ENCODE measurements at places on chromosomes 4 and X.

- DNase-seq: no peak
Observed at GRCh38 chr4:113094331-113094730, 44.9 kb downstream of the ANK2 start.

GRCh38 chrX:21373001-21373400 lies 1.2 kb upstream of the CNKSR2 start:
- no peak for DNase-seq

DNA sequence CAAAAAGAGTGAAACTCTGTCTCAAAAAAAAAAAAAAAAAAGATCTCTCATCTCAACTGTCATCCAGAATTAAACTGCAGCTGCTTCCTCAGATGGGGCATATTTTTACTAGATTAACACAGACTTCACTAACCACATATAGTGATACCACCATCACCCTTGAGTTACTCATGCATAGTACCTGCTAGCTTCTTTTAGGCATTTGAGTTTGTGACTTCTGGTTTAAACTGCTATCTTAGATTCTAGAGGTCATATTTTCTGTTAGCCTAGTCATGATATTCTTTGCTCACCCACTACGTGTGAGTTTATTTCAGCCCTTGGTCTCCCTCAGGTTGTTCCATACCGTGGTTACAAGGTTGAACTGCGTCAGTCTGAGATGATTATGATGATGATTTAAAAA lies 154.9 kb upstream of the BMP3 start:
- no peak for DNase-seq

DNA sequence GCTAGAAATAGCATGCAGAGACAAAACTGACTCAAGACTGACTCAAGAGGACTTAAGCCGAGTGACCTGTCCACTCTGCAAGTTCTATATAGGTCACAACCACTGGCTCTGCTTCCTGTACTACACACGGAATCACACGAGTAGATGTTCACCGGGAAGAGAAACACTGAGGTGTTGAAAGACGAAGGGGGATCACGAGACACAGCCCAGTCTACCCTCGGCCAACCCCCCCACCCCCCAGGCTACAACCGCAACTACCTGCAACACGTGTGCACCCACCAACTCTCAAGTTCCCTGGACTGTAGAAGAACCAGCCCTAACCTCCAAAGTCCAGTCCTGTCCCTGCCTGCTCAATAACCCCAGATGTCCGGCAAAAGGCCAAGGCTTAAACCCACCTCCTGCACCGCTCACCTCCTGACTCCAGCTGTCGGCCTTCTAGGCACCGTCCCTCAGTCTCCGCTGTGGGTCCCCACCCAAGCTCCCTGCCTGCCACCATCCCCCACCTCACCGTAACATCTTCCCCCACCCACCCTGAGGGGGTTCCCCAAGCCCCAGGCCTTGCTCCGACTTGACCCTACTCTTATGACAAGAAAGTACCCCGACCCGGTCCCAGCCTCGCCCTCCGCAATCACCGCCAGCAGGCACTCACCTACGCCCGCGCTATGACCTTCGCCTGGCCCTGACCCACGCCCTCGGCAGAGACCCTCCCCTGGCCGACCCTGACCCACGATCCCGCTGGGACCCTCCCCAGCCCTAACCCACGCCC lies 739 bp downstream of the GAK start:
- DNase-seq: no peak

GRCh38 chr4:155444721-155445120 lies 68.0 kb upstream of the MAP9 start:
- no peak for DNase-seq

DNA sequence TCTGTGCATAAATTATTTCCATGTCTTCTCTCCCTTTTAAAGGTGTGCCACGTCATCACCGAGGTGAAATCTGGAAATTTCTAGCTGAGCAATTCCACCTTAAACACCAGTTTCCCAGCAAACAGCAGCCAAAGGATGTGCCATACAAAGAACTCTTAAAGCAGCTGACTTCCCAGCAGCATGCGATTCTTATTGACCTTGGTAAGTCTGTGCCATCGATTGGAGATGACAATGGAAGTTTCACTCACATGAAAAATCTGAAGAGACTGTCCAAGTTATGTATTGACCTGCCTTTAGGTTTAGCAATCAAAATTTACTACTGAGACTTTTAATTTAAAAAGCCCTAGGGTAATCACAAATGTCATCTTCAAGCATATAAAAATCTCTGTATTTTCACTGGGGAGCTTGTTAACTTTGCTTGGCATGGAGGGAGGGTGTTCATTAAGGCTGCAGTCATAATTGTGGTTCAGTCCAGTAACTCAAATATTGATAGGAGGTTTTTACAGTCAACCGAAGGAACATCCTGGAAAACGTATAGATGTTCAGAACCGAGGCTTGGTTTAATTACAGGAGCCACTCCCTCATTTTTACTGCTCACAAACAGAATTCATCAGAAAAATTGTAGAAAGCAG lies 142.9 kb downstream of the PTTG2 start:
- DNase-seq: no peak

DNA sequence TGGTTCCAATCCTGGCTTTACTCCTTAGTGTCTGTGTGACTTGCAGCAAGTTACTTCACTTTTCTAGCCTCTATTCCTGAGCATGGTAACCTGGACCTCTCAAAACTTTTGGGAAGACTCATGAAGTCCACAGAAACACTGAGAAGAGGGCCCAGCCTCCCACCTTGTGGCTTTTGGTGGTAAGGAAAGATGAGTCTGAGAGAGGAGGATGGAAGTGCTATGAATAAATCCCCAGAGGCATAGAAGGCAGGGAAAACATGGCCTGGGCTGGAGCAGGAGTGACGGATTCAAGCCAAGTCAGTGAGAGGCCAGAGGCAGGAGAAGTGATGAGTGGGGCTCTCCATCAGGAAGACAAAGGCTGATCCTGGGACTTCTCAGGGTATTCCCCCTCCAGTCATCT lies 10.9 kb upstream of the MAGEA4 start:
- no peak for DNase-seq

All from stimulated activated CD8-positive, alpha-beta memory T cell treated with anti-CD3 and anti-CD28 coated beads, Interleukin-15, amount 100 ng/mL, for 24 hours (primary cell).